Tongue (tissue), 3 donors: ENCODE measurements at places on chromosomes 7 and 10. TPM values are rescaled to one million over a fixed set of nuclear protein-coding genes. Genes with fewer than 3 reads are reported as not detected.
A peak's percentile ranks its signal among the peaks of the same experiment; 100 is the strongest.

DNA sequence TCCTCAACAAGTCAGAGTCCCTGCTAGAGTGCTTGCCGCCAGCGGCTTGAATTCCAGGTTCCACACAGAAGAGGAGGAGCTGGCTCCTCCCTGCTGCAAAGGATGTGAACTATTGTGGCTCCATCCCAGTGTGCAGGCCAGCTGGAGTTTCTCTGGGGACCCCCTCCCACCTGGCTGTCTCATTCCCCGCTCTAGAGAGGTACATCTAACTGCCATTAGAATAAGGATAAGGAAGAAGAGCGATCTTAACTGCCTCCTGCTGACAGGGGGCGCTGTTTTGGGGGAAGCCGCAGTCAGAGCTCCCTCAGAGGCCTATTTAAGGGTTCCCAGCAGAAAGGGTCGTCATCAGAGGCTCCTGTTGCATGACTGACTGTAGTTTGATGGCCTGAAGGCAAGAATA is 40.8 kb upstream of the HECW1 start:
- peak; percentile 18 for DNase-seq

The BLOC1S2 gene
- total RNA-seq = 27.9 TPM

DNA sequence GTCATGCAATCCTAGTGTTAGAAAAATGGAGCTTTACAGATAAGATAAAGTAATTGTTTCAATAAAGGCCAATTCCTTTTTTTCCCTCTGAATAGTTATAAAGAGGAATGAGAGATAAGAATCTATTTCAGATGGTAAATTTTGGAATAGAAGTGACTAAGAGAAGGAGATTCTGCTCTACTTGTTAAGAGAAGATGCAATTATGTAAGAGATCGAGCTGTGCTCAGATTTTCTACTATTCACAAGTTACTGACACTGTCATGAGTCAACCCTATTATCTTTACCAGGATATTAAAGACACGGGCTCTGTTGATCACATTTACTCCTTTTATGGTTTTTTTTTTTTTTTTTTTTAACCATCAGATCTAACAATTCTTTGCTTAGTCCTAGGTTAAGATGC is 511.3 kb downstream of the ARL4A start:
- no peak for DNase-seq

GRCh38 chr7:97078023-97078969 is 39.2 kb upstream of the SDHAF3 start:
- DNase-seq = no peak

DNA sequence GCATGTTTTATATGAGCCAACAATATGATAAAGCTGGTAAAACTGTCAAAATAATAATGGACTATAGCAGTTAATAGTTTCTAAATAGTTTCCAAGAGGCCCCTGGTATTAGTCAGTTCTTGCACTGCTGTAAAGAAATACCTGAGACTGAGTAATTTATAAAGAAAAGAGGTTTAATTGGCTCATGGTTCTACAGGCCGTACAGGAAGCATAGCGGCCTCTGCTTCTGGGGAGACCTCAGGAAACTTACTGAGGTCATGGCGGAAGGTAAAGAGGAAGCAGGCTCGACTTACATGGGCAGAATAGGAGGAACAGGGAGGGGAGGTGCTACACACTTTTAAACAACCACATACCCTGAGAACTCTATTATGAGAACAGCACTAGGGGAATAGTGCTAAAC is 104.6 kb downstream of the PPP1R9A start:
- no peak for DNase-seq

- DNase-seq = peak; percentile 61
These were observed 30.0 kb downstream of the TSPAN15 start for GRCh38 chr10:69481305-69481704.

The TMEM26 gene
- total RNA-seq = 7.4 TPM

The TAS2R41 gene
- total RNA-seq = 0.31 TPM

- no peak for DNase-seq
These were observed 226.3 kb upstream of the AGK start for GRCh38 chr7:141324870-141325269.

- DNase-seq = peak; percentile 26
These were observed 503 bp downstream of the CROT start for GRCh38 chr7:87345962-87346371.

GRCh38 chr10:71072131-71072822 is 140.1 kb upstream of the UNC5B start:
- no peak for DNase-seq

- DNase-seq = peak; percentile 56
These were observed 13.9 kb downstream of the DNAJC1 start for GRCh38 chr10:21989453-21990154.

The LAMB4 gene
- 3.1 TPM for total RNA-seq

- no peak for DNase-seq
These were observed 76.4 kb downstream of the FRMD4A start for GRCh38 chr10:14254368-14254767.

- DNase-seq = no peak
These were observed 38.9 kb upstream of the SP8 start for GRCh38 chr7:20825555-20825954.

- no peak for DNase-seq
These were observed 314.7 kb downstream of the PLXNA4 start for GRCh38 chr7:132261327-132262159.

DNA sequence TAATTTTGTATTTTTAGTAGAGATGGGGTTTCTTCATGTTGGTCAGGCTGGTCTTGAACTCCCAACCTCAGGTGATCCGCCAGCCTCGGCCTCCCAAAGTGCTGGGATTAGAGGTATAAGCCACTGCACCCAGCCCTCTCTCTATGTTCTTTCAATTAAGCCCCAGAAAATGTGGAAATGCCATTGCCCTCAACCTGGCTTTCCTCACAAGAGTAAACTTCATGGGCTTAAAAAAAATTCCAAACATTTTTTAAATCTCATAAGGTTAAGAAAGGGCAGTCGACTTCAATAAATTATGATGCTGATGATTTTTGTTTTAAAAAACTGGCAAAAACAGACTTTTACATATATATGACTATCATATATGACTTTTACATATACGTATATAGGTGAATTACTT is 107.6 kb downstream of the TES start:
- DNase-seq = no peak

DNA sequence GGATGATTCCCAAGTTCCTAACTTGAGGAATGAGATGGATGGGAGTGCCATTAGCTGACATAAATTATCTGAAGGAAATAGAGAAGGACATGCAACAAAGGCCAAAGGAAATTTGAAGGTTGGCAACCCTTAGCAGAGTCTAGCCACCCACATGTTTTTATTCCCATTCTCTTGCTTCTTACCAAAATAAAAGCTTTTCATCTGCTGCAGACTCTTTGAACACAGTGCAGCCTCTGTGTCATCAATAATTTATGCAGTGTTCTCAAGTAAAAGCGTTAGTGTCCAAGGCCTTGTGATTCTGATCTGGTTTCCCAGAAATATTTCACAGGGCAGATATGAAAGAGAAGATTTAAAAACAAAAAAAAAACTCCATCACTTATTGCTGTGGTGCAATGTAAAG is 98.5 kb downstream of the ST7 start:
- no peak for DNase-seq

DNA sequence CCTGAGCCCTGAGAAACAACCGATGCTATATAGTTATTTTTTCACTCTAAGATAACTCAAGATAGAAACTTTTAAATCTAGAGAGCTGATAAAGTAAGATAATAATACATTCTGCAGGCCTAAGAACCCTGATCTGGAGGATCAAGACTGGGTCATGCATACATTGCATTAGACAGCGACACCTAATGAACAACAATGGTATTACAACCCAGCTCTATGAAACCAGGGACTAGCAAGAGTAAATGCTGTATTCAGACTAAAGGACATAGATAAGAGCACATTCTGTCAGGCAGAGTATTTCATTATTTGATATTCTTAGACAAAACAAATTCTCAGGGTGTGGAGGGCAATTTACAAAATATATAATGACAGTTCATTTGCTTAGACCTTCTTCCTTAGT is 148.6 kb downstream of the GRK5 start:
- DNase-seq = no peak

GRCh38 chr7:110854651-110855050 is 236.3 kb upstream of the LRRN3 start:
- no peak for DNase-seq

The OPN4 gene
- total RNA-seq = not detected

The ATOH7 gene
- 0.82 TPM for total RNA-seq

The SPDYE2B gene
- not detected for total RNA-seq

DNA sequence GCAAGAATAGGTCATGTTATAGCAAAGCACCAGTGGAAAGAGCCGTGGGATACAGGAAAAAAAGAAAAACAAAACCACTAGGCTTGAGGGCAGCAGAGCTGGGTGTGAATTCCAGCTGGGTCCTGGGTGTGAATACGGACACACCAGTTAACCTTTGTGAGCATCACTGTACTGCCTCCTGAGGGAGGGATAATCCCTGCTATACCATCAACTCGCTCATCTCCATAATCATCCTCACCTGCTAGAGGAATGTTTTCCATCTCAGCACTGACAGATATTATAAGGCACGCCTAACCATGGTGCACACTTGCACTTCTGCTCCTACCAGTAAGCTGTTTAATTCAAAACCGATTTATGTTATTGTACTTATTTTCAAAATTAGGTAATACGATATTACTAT is 62.2 kb downstream of the GSAP start:
- DNase-seq = no peak

The OR6V1 gene
- total RNA-seq = not detected

DNA sequence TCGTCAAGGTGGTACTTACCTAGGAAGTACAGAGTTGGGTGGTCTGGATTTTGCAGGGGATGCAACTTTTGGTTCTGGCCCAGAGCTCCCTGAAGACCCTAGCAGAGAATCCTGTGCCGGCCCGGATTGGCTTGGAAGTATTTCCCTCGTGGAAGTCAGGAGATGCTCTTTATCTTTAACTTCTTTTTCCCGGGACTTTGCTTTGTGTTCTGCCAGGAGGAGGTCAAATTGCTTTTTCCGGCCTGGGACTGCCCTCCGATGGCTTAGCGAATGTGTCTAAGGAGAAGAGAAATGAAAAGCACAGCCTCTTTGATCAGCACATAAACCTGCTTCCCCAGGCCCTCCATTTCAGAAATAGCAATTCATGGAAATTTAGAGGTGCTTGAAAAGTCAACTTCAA is 57.0 kb upstream of the EFCAB10 start:
- DNase-seq = no peak

DNA sequence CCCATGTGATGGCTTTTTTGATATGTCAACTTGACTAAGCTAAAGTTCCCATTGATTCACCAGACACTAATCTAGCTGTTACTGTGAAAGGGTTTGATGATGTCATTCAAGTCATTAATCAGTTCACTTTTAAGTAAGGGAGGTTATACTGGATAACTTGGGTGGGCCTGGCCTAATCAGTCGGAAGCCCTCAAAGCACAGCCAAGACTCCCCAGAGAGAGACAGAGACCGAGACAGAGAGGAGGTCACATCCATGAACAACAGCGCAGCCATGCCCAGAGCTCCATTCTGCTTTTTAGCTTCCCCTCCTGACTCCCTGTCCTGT is 103.4 kb downstream of the TRIL start:
- DNase-seq = no peak

The GIMAP8 gene
- total RNA-seq = 12.2 TPM

GRCh38 chr10:95818668-95819067 is 62.7 kb downstream of the ENTPD1 start:
- no peak for DNase-seq

DNA sequence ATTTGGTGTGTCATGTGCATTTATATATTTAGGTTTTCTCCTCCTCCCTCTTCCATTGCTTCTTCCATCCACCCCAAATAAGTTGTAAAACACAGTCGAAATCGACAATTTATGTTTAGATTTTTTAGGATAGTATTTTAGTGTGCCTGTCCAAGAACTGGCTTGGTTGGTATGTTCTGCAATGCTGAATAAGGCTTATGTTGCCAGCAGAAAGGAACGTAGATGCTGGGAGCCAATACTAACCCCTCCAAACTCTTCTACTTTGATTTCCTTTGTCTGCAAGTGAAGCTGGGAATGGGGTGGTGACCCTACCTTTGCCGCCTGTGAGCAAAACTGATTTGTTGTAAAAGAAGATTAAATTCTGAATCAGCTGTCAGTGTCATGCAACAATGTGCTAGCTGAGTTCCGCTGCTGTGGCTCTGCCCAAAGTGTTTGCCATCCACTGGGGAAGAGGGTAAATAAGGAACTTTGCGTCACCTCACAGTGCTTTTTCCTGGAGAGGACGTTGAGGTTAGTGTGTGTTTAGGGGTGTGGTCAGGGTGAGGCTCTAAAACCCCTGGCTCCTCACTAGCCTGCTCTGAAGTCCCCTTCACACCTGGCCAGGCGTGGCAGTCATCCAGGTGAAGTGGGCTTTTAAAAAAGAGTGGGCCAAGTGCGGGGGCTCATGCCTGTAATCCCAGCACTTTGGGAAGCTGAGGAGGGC is 44.4 kb downstream of the TACC2 start:
- DNase-seq = no peak

The TAS2R4 gene
- 2.4 TPM for total RNA-seq

GRCh38 chr7:11630355-11630754 is 201.6 kb downstream of the THSD7A start:
- no peak for DNase-seq

DNA sequence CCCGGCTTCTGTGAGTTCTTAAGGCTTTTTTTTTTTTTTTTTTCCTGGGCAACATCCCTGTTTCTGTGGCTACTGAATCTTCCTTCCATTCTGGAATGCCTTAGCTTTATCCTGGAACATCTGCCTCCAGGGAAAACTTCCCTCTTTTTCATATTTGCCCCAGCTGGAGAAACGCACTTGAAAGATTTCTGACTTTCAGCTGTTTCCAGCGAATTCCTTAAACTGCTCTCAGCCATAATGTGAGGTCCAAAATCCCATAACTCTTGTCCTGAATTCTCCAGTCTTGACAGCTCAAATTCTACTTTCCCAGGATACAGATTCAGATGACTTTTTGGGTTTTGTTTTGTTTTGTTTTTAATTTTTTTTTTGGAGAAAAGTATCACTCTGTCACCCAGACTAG is 263.6 kb upstream of the AUTS2 start:
- no peak for DNase-seq

The IKZF5 gene
- total RNA-seq = 10.6 TPM

DNA sequence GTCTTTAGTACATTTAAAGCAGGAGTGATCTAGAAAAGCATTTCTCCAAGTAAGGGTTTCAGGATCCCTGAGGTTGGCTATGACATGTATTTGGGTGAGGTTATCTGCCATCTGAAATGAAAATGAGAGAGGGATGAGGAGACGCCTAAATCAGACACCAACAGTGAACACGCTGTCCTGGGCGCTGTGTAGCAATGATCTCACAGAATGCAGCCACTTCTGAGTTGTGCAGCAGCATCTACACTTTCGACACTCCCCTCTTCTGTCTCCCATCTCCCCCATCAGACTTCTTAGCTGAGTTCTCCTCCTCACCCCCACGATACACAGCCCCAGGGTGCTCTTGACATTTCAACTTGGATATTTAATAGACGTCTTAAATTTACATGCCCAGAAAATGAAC is 95.4 kb downstream of the SVIL start:
- DNase-seq = no peak

The ECHDC3 gene
- total RNA-seq = 28.4 TPM

The GDF2 gene
- not detected for total RNA-seq

The CDK1 gene
- 59.5 TPM for total RNA-seq

The MUC12 gene
- not detected for total RNA-seq

- DNase-seq = peak; percentile 69
These were observed 431.2 kb upstream of the IGFBP3 start for GRCh38 chr7:46352004-46352954.

DNA sequence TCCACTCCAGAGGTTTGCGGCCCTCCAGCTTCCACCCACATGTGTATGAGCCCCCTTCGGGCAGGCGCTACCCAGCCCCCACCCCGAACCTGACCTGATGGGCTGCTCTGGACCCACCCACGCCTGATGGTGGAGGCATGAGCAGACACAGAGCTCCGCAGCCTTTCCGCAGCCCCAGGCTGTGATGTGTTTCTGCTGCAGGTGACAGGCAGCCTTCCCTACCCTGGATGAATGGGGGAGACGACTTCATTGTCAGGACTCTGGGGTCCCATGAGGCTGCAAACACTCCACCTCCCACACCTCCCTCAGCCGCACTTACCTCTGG is 61.2 kb downstream of the OAT start:
- DNase-seq = no peak
